ENCODE measurements at places on chromosomes 4 and X.

DNA sequence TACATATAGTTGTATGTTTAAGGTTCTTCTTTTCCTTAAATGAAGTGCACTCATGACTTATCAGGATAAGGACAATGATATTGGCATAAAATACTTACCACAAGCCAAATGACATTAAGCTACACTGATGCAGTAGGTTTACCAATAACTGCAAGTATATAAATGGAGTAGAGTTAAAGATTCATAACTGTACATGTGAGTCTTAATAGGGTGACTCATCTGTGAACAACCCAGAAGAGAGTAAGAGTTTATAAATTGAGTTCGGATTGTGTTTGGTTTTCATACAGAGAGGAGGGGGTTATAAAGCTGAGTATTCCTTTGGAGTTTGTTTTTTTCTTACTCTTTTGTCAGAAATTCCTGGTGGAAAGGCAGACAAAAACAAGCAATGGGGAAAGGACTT, 144.8 kb downstream of the TLL1 start:
- no peak for DNase-seq

DNA sequence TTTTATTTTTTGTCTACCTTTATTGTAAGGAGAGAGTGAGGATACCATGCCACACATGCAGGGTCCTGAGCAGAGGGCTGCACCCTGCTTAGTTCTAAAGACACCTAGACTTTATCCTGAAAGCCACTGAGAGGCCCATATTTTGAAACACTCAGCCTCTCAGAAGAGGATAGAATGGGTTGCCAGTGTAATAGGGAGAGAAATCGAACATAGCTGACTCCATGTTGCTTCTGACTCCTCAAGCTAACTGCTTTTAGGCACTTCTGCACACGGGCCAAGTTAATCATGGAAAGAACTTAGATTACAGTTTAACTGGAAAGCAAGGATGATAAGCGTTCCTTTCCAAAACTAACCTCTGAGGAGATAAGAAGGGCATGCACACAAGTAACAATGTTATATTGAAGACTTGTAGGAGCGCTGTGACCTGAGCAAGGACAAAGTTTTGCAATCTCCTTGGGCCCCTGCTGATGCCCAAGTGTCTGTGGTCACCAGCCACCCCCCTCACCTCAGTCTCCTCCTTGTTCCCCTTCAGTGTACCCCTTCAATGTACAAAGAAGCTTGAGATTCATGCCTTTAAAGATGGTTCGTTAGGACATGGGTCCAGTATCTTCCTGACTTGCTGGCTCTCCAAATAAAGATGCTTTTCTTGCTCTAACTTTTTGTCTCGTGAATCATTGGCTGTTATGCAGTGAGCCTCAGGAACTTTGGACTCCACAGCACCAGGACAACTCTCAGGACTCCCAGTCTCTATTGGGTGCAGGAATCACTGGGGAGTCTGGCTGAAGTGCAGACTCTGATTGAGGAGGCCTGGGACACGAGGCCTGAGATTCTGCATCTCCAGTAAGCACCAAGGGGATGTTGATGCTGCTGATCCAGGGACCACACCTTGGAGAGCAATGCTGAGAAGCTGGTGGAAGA, 25.4 kb upstream of the CD99 start:
- DNase-seq: no peak

DNA sequence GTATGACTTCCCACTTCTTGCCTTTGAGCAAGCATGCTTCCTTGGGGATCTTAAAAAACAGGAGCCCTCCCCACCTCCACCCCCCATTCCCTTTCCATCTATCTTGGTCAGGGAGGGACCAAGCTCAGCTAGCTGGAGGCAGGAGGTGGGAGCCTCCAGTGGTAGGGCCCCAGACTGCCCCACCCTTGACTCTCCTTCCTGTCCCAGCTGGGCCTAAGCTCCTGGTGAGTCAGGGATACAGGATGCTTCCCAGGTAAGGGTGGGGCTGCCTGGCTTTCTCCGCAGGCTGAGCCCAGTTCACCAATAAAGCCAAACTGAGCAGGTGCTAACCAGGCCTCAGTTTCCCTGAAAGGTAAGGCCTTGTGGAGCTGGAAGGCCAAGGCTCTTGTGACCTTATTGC, 15.2 kb downstream of the EFNB1 start:
- no peak for DNase-seq

DNA sequence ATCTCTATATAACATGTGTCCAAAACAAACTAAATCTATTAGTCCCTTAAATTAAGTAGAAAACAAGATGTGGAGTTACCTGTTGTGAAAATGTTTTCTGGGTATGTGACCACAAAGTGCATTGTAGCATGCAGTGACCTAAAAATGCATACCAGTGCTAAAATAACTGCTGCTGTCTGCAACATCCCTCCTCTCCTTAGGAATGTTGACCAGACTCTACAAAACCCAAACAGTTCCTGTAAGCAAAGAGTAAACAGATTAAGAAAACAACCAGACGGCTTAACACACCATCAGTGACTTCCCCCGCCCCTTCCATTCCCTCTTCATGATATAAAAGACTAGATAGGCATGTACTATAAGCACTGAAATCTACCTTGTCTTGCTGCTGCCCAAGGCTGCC, 15.8 kb upstream of the RAB33B start:
- no peak for DNase-seq

DNA sequence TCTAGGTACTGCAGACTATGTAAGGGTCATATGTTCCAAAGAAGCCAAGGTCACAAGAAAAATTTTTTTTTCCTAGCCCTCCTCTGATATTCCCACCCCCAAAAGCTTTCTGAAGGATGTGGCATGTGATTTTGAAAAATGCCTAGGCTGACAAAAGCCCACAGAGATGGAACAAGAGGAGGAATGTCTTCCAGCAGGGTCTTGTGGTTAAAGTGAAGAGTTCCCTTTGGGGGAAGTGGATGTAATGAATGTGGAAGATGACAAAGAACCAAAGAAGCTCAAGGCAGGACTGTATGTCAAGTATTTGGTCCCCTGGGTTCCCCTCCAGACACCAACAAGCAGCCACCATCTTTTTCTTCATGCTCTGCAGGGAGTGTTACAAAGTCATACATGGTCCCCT, 268.8 kb downstream of the BCOR start:
- no peak for DNase-seq

- DNase-seq: no peak
These were observed 6.7 kb downstream of the UNC5C start for GRCh38 chr4:95541889-95542607.

DNA sequence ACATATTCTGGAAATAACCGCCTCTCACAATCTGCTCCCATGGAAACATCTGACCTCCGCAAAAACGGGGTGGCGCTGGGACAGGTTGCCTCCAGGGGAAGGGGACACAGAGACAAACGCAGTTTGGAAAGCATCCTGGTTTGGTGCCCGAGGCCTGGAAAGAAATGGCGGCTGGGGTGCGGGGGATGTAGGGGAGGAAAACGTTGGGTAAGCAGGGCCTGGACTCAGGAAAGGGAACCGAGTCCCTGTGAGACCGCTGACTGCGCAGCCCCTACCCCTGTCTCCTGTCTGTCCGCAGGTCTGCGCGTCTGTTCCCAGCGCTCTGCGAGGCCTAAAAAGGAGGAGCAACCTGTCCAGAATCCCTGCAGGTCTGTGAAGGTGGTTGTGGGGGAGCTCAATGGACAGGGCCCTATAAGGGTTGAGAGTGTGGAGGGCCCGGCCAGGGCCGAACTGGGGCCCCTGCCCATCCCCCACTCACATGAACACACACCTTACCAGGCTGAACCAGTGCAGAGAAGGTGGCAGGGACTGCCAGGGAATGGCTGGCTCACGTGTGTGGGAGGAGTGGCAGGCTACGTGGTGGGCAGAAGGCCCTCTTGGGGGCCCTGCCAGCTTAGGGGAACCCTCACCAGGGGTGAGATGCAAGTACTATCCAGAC, 672 bp downstream of the TCEAL3 start:
- no peak for DNase-seq

GRCh38 chr4:38987491-38987890, 44.7 kb downstream of the TMEM156 start:
- no peak for DNase-seq

- DNase-seq: no peak
These were observed 410.9 kb downstream of the PCDH10 start for GRCh38 chr4:133559987-133560386.

- DNase-seq: no peak
These were observed 25.8 kb downstream of the TRIM75 start for GRCh38 chr4:165079476-165079875.

GRCh38 chr4:40710484-40711254, 39.1 kb upstream of the NSUN7 start:
- no peak for DNase-seq

DNA sequence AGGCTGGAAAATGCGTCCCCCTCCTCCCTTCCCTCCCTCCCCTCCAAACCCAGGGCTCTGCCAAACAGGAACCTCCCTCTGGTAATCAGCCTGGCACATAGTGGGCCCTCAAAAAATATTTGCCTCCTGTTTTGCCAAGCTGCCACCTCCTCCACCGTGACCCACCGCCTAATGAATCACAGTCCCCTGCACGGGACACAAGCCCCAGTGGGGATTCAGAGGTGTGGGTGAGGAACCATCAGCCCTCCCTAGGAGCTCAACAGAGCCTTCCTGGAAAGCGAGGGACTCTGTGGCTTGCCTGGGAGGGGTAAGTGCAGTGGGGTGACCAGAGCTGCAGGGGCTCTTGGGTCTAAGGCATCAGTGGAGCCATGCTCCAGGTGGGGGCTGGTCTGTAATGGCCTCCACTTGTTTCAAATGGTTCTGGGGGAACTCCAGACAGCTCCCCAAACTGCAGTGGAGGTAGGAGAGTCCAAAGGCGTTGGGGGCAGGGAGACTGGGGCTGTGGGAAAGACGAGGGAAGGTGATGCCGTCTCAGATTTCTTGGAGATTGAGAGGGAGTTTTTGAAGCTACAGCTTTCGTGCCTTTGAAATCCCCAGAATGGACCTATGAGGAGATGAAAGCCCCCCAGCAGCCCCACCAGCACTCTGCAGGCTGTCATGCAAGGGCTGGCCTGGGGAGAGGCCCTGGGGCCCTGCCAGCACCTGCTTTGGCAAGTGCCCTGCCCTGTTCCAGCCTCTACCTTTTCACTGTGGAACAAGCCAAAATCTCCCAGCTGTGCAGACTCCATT, 1.0 kb upstream of the PPP2R2C start:
- no peak for DNase-seq

DNA sequence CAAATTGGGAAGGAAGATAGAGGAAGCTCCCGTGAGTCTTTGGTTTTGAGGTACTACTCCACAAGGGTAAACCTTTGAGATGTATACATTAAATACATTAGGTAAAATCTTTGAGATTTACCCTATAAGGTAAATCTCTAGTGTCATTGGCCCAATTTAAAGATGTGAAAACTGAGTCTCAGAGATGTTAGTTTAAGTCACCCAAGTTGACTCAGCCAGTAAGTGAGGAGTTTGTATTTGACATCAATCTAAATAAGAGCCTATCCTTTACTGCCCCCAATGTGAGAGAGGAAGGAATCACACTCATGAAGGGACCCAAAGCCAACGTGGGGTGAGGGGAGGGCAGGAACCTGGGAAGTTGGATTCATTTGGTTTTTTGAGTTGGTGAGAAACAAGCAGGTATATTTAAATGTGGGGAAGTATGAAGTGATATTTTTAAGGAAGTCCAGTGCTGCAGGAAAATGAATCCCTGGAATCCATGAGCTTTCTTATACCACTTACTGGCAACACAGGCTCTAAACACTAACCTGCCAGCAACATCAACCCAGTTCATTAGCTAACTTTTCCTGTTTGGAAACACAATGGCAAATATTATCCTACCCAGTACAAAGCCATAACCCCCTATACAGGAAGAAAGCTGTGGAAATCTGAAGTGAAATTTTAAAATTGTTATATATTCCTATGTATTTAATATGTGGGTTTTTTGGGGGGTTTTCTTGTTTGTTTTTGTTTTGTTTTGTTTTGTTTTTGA, 55.3 kb downstream of the PALLD start:
- no peak for DNase-seq

DNA sequence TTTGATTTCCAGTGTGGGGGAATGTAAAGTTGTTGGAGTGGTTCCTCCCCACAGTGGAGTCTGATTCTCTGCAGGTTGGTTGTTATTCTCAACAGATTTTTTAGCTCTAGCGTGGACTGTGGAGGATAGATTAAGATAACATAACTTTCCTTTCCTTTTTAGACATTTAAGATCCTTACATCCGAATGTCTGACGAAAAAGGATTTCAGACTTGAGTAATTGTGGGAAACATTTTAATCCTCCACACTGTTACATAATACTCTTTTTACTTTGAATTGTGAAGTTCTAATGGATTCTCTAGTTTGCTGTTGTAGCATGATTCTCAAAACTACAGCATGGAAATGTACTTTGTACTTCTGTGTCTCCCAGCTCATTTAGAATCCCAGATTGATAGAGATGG, 107.8 kb downstream of the ARHGAP10 start:
- no peak for DNase-seq

- no peak for DNase-seq
These were observed 3.0 kb upstream of the SPATA4 start for GRCh38 chr4:176198316-176198903.

GRCh38 chrX:153608376-153608775, 9.4 kb upstream of the CCNQ start:
- DNase-seq: no peak

GRCh38 chr4:41148292-41148691, 66.0 kb downstream of the APBB2 start:
- no peak for DNase-seq

GRCh38 chr4:77465271-77465670, 140.3 kb upstream of the CXCL13 start:
- no peak for DNase-seq

DNA sequence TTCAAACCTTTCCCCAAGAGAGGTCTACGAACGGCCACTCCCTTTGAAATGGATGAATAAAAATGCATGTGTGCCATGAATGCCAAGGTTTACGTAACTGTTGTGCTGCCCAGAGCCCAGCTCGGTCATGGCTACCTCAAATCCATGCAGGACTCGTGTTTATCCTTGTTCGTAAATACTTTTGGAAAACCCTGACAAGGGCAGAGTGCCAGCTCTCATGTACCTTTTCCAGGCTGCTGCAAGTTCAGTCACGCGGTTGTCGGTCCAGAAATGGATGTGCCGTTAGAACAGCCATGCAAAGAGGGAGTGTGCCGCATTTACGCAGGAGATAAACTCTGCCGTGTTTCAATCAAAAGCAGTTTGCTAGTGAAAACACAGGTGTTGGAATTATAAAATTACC, 123.4 kb downstream of the AMELX start:
- DNase-seq: no peak

GRCh38 chr4:108051343-108051742, 61.7 kb downstream of the HADH start:
- no peak for DNase-seq

DNA sequence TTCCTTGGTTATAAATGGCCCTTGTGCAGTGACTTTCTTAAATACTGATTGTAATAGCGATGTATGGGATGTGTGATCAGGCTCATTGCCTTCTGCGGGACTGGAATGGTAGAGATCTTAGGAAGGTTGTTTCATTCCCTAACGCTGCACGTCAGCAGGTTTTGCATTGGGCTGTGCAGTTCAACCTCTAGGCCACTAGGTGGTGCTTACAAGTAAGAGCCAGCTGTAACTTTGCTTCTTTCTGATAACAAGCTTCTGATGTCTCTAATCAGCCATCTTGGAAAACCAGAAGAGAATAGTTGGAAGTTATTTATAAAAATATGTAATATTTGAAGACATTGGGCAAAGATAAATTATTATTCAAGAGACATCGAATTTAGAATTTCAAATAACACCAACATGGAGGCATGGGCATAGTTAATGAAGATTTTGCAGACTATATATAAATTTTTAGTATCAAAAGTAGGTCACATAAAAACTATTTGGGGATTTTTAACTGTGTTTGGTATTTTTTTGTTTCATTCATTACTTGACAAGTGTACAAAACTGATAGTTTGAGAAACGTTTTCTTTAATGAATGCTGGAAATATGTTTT, 339.7 kb upstream of the PCDH7 start:
- peak; percentile 48 for DNase-seq

GRCh38 chrX:11792461-11793421, 34.7 kb downstream of the MSL3 start:
- DNase-seq: no peak

Data from neural crest cell (in vitro differentiated cells).